Type B pancreatic cell (in vitro differentiated cells): ENCODE measurements at places on chromosomes 13 and 19. TPM values are rescaled to one million over a fixed set of nuclear protein-coding genes. Genes with fewer than 3 reads are reported as not detected.

DNA sequence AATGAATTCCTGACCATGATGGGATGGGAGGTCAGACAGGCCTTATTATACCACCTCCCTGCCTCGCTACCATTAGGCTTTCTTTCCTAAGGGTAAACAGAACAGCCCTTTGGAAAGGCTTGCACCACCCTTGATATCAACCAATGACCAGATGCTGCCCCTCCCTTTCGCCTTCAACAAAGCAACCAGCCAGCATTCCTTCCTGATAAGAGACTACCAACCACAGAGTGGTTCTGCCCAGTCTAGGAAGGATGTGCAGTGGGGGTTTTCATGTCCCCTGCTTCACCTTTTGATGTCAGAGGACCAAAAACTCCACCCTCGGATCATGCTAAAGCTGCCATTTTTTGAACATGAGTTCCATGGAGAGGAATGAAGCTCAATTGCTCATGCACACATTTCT is 21.7 kb downstream of the TEX30 start:
- no peak overlapping the region for H3K27ac ChIP-seq
- H3K27me3 ChIP-seq, result peaks cover 5% of the 10 kb centered on the region
- no peaks in the 10 kb centered on the region for H3K4me1 ChIP-seq
- no peak for DNase-seq
- no peaks in the 10 kb centered on the region for H3K36me3 ChIP-seq

GRCh38 chr13:110925023-110925612 is 10.2 kb upstream of the ANKRD10 start:
- H3K4me3 ChIP-seq, result no peak overlapping the region
- DNase-seq, result no peak
- H3K27me3 ChIP-seq, result peaks cover 43% of the 10 kb centered on the region
- no peaks in the 10 kb centered on the region for H3K36me3 ChIP-seq

GRCh38 chr19:38693380-38694223 is 46.2 kb downstream of the ACTN4 start:
- no peaks in the 10 kb centered on the region for H3K27me3 ChIP-seq
- H3K27ac ChIP-seq, result peak overlapping the region; percentile 100
- H3K4me1 ChIP-seq, result peaks cover 72% of the 10 kb centered on the region
- peak overlapping the region; percentile 67 for H3K4me3 ChIP-seq
- no peak for DNase-seq
- H3K36me3 ChIP-seq, result peaks cover 22% of the 10 kb centered on the region

GRCh38 chr13:41460074-41460465 is 2.7 kb downstream of the RGCC start:
- peak overlapping the region; percentile 73 for H3K4me3 ChIP-seq
- no peaks in the 10 kb centered on the region for H3K36me3 ChIP-seq
- peaks cover 77% of the 10 kb centered on the region for H3K27me3 ChIP-seq
- DNase-seq, result no peak
- H3K27ac ChIP-seq, result no peak overlapping the region

- H3K4me1 ChIP-seq, result peaks cover 49% of the 10 kb centered on the region
- no peak overlapping the region for H3K4me3 ChIP-seq
- H3K36me3 ChIP-seq, result no peaks in the 10 kb centered on the region
Measured at GRCh38 chr13:44905556-44905955, 83.7 kb downstream of the NUFIP1 start.

DNA sequence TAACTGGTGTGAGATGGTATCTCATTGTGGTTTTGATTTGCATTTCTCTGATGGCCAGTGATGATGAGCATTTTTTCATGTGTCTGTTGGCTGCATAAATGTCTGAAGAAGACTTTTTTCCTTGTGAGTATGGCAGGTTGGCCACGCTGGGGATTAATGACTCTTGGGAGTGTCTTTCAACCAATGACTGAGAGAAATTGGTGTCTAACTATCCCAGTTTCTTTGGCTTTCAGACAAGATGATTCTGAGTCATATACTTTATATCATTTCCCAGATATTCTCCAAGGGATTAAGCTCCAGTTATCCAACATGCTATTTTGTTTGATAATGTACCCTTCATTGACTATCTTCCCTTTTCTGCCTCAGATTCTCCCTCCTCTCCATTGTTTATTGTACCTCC is 35.5 kb upstream of the CSNK1A1L start:
- no peaks in the 10 kb centered on the region for H3K36me3 ChIP-seq
- no peak for DNase-seq
- no peak overlapping the region for H3K4me3 ChIP-seq
- H3K27ac ChIP-seq, result no peak overlapping the region
- no peaks in the 10 kb centered on the region for H3K27me3 ChIP-seq

DNA sequence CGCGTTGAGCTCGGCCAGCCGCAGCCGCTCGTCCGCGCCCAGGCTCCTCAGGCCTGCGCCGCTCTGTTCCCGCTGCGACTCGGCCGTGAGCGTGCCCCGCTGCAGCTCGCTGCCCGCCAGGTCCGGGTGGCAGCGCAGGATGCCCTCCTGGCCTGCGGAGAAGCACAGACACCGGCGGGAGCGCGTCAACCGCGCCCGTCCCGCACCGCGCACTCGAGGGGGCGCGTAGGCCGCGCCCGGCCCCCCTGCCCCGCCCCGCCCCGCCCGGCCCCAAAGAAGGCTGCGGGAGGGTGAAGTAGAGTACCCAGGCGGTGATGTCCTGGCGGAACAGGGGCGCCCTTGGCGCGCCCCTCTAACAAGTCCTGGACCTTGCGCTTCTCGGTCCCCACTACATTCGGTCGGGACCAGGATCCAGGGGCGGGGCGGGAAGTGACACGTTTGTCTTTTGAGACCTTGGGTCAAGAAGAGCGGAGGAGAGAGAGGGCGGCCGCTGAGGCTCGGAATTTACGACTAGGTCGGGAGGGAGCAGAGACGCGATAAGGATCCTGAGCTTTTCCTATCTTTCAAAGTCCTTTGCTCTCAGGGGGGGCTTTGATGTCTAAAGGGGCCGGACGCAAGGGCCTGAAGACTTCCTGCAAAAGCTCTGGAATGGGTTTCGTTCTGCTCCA is 9.3 kb upstream of the CDX2 start:
- no peak for DNase-seq
- H3K27me3 ChIP-seq, result peaks cover 95% of the 10 kb centered on the region
- peaks cover 5% of the 10 kb centered on the region for H3K4me1 ChIP-seq
- H3K36me3 ChIP-seq, result no peaks in the 10 kb centered on the region
- peak overlapping the region; percentile 70 for H3K4me3 ChIP-seq

DNA sequence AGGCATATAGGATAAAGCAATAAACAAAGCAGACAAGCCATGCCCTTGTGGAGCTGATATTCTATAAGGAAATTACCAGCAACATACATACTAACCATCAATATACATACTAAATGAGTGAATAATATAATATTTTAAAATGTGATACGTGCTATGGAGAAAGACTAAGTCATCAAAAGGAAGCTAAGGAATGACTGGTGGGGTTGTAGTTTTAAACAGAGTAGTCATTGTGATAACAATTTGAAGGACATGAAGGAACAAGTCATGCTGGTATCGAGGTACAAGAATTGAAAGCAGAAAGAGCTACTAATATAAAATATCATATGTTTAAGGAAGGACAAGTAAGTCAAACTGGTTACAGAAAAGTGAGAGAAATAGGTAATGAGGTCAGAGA is 894.9 kb upstream of the PCDH9 start:
- no peaks in the 10 kb centered on the region for H3K36me3 ChIP-seq
- no peak overlapping the region for H3K4me3 ChIP-seq
- no peak for DNase-seq
- H3K4me1 ChIP-seq, result no peaks in the 10 kb centered on the region

- no peak for DNase-seq
- peaks cover 4% of the 10 kb centered on the region for H3K4me1 ChIP-seq
- H3K4me3 ChIP-seq, result no peak overlapping the region
- no peak overlapping the region for H3K27ac ChIP-seq
Measured at GRCh38 chr13:34533941-34534340, 408.1 kb upstream of the NBEA start.

DNA sequence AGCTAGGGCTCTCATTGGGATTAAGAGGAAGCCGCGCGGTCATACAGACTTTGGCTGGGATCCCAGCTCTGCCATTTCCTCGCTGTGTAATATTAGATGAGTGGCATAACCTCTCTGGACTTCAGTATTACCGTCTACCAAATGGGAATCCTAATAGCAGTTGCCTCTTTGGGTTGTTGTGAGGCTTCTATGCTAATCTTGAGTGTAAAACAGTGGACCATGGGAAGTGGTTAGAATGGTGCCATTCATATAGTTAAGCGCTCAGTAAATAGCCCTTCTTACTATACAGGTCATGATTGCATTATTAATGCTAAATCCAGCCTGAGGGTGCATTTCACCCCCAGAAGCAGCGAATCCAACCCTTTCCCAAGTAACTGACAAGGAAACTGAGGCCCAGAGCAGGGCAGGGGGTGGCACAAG is 566 bp upstream of the OPA3 start:
- H3K27ac ChIP-seq, result peak overlapping the region; percentile 100
- peaks cover 18% of the 10 kb centered on the region for H3K4me1 ChIP-seq
- DNase-seq, result no peak
- peak overlapping the region; percentile 96 for H3K4me3 ChIP-seq
- H3K27me3 ChIP-seq, result peaks cover 16% of the 10 kb centered on the region

DNA sequence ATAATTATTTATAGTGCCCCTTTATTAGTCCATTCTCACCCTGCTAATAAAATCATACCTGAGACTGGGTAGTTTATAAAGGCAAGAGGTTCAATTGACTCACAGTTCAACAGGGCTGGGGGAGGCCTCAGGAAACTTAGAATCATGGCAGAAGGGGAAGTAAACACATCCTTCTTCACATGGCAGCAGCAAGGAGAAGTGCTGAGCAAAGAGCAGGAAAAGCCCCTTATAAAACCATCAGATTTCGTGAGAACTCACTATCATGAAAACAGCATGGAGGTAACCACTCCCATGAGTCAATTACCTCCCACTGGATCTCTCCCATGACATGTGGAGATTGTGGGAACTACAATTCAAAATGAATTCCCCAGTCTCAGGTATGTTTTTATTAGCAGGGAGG is 89.9 kb upstream of the STARD13 start:
- no peaks in the 10 kb centered on the region for H3K4me1 ChIP-seq
- no peak overlapping the region for H3K27ac ChIP-seq
- H3K36me3 ChIP-seq, result no peaks in the 10 kb centered on the region
- no peak overlapping the region for H3K4me3 ChIP-seq
- H3K27me3 ChIP-seq, result no peaks in the 10 kb centered on the region

- H3K4me1 ChIP-seq, result no peaks in the 10 kb centered on the region
- H3K4me3 ChIP-seq, result no peak overlapping the region
- no peak overlapping the region for H3K27ac ChIP-seq
- H3K36me3 ChIP-seq, result no peaks in the 10 kb centered on the region
- DNase-seq, result no peak
- peaks cover 12% of the 10 kb centered on the region for H3K27me3 ChIP-seq
Measured at GRCh38 chr13:91948736-91949135, 550.3 kb downstream of the GPC5 start.

GRCh38 chr13:80389073-80390038 is 48.4 kb upstream of the SPRY2 start:
- no peaks in the 10 kb centered on the region for H3K4me1 ChIP-seq
- no peak for DNase-seq

DNA sequence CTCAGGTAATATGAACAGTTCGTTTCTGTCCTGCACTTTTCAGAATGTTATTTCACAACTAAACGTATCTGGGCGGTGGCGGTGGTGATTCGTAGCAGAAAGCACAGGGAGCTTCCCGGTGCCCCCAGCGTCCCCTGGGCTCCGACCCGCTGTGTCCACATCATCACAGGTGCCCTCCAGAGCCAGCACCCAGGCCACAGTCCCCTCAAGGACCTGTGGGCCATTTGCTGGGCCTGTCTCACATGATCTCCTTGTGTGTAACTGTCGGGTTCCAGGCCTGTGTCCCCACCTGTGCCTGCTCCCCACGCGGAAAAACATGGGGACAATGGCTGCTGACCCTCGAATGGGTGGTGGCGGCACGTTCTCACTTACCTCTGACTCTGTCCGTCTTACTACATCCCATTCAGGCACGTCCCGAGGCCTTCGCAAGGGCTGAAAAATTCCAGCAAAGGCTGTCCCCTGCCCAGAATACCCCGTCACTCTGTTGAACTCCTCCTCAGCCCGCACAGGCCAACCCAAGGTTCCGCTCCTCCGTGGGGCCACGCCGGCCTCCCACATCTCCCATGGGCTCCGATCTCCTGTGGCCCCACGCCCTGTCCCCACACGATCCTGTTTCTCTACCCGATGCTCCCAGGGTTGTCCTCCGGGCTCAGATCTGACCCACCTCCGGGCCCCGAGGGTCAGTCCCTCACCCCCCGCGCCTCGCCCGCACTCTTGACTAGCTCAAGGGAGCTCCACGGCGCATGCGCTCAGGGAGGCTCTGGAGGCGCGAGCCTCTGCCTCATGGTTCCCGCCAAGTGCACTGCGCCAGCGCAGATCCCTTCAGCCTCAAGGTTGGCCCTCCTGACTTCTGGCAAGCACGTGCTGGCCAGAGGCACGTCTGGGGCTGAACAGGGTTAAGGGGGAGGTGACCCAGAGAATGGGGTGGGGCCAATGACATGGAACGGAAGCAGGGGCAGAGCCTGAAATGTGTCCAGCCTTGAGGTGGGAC is 21.2 kb downstream of the DEDD2 start:
- no peak overlapping the region for H3K27ac ChIP-seq
- H3K4me3 ChIP-seq, result no peak overlapping the region
- peaks cover 17% of the 10 kb centered on the region for H3K36me3 ChIP-seq
- no peak for DNase-seq
- peaks cover 23% of the 10 kb centered on the region for H3K27me3 ChIP-seq
- H3K4me1 ChIP-seq, result peaks cover 3% of the 10 kb centered on the region

- H3K4me3 ChIP-seq, result no peak overlapping the region
- peaks cover 35% of the 10 kb centered on the region for H3K4me1 ChIP-seq
- no peaks in the 10 kb centered on the region for H3K36me3 ChIP-seq
Measured at GRCh38 chr13:43365039-43365344, 341.6 kb downstream of the DNAJC15 start.

Gene FCHO1
- total RNA-seq, result 2.5 and 4.4 TPM in 2 replicates

Gene CEACAM1
- 19.1 and 28.8 TPM in 2 replicates for total RNA-seq

Gene UBE2L5
- not detected in 2 replicates for total RNA-seq

Gene CSNK1G2
- 68.9 and 71.6 TPM in 2 replicates for total RNA-seq

DNA sequence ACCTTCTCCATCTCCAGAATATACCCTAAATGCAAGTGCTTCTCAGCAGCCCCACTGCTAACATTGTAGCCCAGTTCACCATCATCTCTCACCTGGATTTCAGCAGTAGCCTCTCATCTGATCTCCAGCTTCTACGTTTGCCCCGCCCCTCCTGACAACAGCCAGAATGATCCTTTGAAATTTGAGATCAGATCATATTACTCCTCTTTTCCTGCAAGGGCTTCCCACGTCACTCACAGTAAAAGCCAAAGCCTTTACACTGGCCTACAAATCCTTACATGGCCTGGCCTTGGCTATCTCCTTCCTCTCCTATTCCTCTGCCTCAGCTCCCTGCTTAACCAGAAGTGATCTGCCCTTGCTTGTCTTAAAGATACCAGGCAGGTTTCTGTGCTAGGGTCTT is 94.3 kb upstream of the NBEA start:
- peaks cover 8% of the 10 kb centered on the region for H3K4me1 ChIP-seq
- H3K36me3 ChIP-seq, result no peaks in the 10 kb centered on the region
- H3K27me3 ChIP-seq, result no peaks in the 10 kb centered on the region
- no peak for DNase-seq
- no peak overlapping the region for H3K4me3 ChIP-seq

- H3K27me3 ChIP-seq, result no peaks in the 10 kb centered on the region
- no peaks in the 10 kb centered on the region for H3K4me1 ChIP-seq
- no peak overlapping the region for H3K27ac ChIP-seq
- H3K36me3 ChIP-seq, result no peaks in the 10 kb centered on the region
Measured at GRCh38 chr13:63149375-63149774, 1733.7 kb upstream of the PCDH20 start.

Gene EXOC3L2
- total RNA-seq, result 0.60 TPM in 1 of 2 replicates, not detected in the other
